T47D (cell line): ENCODE measurements at places on chromosomes 2 and 18.

- no peak for DNase-seq
Observed at GRCh38 chr2:75607988-75608683, 38.4 kb upstream of the MRPL19 start.

DNA sequence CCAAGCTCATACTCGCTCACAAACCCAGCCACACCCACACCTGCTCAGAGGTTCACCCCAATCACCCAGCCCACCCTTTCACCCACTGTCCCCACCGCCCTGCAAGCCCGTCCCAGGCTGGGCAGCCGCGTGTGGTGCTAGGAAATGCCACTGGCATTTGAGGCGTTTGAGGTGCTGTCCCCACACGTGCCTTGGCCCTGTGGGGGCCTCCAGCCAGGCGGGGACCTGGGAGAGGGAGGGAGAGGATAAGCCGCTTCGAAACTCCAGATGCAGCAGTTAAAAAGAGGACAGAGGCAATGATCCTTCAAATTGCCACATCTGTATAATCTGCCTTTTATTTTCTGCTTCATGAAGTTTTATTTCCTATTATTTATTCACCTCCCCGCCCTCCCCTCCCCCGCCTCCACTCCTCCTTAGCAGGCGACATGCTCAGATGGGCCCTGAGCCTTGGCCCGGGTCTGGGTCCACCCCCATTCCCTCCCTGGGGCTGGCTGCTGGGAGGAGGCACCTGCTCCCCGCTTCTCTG lies 35.9 kb downstream of the PSD4 start:
- DNase-seq: no peak

DNA sequence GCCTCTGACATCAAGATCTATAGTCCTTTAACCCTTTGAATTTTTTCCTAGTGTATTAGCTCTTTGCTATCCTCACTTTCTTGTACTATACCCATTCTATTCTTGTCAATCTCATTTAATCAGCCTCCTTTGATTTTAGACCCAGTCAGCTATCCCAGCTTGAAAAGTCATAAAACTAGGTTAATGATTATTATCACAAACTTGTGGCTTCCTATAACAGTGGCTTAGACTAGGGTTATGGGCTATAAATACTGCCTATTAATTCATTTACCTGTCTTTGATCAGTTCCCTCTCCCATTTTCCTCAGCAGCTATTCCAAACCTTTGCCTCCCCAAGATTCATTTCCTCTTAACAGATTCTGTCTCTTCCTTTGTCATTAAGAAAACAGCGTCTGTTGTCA lies 174.8 kb downstream of the UBR3 start:
- DNase-seq: no peak

GRCh38 chr2:3128786-3129185 lies 248.8 kb downstream of the EIPR1 start:
- no peak for DNase-seq

DNA sequence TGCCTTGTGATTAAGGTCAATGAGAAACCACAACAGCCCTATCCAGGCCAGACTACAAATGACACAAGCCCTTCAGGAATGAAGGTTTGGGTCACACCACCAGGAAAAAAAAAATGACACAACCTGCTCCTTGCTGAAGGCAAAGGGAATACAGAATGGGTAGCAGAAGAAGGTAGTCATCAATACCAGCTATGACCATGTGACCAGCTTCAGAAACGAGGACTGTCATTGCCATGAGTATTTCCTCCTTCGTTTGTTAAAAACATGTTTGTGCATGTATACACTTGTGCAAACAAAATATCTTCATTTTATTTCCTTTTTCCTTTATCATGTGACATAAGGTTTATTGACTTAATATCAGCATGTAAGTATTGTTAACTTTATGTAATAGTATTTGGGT lies 226.6 kb downstream of the CDH19 start:
- DNase-seq: no peak

GRCh38 chr2:64007924-64008323 lies 11.3 kb downstream of the VPS54 start:
- DNase-seq: no peak

DNA sequence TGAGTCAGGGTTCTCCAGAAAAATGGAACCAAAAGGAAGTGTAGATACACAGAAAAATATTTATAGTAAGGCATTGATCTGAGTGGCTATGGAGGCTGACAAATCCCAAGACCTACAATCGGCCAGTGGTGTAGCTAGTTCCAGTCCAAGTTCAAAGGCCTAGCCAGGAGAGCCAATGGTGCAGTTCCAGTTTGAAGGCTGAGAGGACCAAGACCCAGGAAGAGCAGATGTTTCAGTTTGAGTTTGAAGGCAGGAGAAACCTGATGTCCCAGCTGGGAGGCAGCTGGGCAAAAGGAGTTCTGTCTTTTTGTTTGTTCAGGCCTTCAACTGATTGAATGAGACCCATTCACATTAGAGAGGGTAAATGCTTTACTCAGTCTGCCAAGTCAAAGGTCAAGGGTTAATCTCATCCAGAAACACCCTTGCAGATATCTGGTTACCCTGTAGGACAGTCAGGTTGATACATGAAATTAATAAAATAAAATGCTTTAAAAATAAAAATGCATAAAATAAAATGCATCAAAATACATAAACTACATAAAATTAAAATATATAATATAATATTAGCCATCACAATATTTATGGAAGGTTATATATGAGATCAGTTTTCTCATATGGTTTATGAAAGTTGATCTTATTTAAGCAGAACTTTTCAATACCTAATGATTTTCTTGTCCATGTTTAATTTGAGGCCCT lies 38.7 kb downstream of the KCNE4 start:
- DNase-seq: no peak

- no peak for DNase-seq
Observed at GRCh38 chr2:157404363-157404762, 39.5 kb downstream of the CYTIP start.

DNA sequence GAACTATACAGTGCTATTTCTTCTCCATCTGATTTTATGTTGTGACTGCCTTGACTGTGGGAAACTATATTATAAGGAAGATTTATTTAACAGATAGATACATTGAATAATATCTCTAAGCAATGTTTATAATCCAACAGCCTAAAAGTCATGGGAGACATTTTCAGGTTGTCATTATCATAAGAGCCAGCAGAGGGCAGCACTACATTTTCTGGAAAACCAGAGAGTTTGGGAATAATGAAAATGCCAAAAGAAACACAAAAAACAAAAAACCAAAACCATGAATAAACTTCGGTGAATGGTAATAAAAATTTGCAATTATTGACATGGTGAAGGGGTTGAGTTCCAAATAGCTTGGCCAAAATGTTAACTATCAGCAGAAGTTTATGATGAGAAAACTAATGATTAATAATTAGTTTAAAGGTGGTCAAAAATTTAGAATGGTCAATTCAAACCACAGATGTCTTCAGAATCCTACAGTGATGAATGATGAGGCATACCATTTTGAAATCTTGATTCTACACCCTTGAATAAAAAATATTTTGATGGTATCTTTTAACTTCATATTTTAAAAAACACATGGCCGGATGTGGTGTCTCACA lies 4.7 kb downstream of the EEF1B2 start:
- DNase-seq: no peak

GRCh38 chr2:237359518-237359840 lies 54.5 kb downstream of the COL6A3 start:
- DNase-seq: no peak

DNA sequence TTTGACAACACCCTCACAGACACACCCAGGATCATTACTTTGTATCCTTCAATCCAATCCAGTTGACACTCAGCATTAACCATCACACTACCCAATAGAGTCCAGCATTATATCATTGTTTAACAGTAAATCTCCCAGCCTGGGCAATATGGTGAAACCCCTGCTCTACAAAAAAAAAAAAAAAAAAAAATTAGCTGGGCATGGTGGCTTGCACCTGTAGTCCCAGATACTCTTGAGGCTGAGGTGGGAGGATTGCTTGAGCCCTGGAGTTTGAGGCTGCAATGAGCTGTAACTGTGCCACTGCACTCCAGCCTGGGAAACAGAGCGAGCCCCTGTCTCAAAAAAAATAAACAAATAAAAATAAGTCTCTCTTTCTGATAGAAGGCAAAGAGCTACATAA lies 304.0 kb downstream of the STK39 start:
- no peak for DNase-seq
